ENCODE measurements at places on chromosomes 2 and 18.
A peak's percentile ranks its signal among the peaks of the same experiment; 100 is the strongest.

DNA sequence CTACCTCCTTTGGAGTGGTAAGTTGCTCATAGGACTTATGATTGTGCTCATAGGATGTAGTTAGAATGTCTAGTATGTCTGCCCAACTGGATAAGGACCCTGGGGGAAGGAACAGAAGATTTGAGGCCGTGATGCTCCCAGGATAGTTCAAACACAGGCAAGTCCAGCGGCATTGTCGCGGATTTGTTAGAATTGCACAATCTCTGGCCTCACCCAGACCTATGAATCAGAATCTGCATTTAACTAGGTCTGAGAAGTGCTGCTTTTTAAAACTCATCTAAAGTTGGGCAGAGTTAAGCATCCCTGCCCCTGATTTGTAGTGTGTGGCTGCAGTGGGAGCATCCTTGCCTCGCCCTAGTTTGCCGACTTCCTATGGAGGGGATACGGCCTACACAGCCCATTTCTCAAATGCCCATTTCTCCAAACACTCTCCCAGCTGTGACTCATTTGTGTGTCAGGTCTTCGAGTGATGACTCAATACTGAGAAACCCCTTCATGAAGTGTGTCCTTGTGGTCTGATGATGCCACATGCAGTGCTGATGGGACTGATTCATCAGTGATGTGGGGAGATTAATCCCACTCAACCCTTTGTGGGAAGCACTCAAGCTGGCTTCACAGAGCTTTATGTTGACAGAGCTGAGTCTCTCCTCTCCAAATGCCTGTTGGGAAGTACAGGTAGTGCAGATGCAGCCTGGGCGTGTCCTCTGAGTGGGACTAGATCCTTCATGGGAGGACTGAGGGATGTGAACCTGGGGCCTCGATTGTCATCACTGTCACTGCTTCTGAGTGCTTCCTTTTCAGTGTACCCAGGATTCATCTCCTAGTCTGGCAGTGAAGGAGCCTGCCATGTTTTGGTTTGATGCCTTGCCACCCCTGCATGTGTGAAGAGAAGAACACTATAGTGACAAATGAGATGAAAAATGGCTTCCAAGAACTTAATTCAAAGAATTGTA, 18.7 kb downstream of the SMIM21 start:
- DNase-seq, result peak; percentile 98

- no peak for DNase-seq
Measured at GRCh38 chr2:75538521-75539490, 21.9 kb downstream of the EVA1A start.

DNA sequence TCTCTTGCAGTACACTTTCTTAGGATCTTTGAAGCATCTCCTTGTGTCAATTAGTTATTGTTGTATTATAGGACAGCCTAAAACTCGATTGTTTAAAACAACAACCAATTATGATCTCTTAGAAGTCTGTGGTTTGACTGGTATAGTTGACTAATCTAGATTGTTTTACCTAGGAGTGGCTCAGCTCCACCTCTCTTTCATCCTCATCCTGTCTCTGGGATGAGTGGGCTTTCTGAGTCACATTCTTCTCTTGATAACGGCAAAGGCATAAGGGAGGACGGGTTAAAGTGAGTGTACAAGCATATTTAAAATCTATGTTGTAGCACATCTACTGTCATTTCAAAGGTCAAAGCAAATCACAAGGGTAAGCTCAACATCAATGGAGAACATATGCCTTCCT, 102.3 kb upstream of the GULP1 start:
- peak; percentile 20 for DNase-seq

- peak; percentile 55 for DNase-seq
Measured at GRCh38 chr2:23426263-23426905, 41.4 kb downstream of the KLHL29 start.

- no peak for DNase-seq
Measured at GRCh38 chr18:57141208-57142129, 5.4 kb upstream of the BOD1L2 start.

DNA sequence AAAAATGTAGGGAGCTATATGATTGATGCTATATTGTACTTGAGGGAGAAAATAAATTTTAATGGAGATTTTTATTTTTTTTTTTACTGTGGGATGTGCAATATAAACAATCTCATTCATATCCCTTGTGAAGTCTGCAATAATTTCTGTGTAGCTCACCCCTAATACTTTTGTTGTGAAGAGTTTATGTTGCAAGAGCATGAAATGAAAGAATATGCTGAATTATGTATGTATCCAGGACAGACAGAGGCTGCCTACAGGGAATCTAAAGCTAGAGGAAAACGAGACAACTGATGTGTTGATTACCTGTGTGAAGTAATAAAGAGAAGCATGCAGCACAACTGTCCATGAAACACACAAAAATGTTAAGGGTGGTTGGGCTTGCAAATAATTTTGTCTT, 643.3 kb downstream of the DCDC2C start:
- DNase-seq, result no peak

GRCh38 chr2:143908843-143909242, 611.1 kb downstream of the ZEB2 start:
- no peak for DNase-seq

DNA sequence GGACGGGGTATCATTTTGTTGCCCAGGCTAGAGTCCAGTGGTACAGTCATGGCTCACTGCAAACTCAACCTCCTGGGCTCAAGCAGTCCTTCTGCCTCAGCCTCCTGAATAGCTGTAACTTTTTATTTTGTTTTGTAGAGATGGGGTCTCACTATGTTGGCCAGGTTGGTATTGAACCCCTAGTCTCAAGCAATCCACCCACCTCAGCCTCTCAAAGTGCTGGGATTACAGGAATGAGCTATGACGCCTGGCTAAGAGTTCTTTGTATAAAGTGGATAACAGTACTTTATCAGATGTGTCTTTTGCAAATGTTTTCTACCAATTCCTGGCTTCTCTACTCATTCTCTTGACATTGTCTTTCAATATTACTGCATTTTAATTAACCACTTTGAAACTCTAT, 17.1 kb upstream of the NT5DC4 start:
- no peak for DNase-seq

DNA sequence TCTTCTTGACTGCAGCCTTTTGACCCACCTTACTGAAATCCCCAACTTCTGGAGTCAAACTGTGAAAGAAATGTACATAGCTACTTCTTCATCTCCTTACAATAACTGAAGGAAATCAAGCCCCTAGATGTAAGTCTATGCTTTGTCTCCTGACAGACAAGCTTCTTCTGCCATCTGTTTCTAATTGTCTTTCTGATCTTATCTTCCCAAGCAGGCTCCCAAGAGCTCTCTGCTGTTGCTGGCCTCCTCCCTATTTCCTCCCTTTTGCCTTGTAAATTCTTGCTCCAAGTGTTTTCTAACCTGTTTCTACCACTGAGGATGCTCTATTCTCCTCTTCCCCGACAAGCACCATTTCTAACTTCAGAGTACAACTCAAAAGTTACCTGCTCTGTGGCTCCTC, 77.4 kb upstream of the OSR1 start:
- DNase-seq, result peak; percentile 5
